ENCODE measurements at places on chromosomes 2 and 18. TPM values are rescaled to one million over a fixed set of nuclear protein-coding genes. Genes with fewer than 3 reads are reported as not detected.

CD226 gene
- 111 TPM for total RNA-seq

FTCDNL1 gene
- total RNA-seq = 1.3 TPM

MAP2 gene
- total RNA-seq = not detected

DNA sequence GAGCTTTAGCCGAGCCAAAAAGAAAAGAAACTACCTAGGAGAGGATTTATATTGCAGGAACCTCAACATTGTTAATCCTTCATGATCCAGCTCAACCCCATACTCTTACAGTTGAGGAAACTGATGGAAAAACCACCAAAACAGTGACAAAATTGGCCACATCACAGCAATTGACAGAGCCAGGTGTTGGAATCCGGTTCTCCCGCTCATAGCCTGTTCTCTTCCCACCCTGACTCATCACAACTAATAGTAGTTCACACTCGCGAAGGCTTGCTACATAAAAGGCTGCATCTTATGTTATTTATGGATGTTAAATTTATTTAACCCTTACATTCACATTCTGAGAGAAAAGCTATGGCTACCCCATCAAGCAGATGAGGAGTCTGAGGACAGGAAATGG, 33.7 kb downstream of the SLC9A4 start:
- DNase-seq = no peak

DNA sequence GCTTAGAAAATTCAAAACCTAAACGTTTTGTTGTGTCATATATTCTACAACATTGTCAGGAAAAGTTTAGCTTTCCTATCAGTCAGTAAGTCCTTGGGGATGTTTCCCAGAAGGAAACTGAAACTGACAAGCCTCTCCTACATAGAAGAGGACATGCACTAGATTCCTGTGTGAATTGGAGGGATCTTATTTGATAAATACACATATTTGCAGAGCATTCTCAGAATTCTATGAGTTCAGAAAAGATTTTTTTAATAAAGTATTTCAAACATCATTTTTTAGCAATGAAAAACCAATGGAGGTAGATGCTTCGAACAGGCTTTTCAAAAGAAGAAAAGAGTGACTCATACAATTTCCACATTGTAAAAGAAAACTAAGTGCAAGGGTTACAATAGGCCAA, 1706.7 kb downstream of the SUCLG1 start:
- DNase-seq = no peak

DNA sequence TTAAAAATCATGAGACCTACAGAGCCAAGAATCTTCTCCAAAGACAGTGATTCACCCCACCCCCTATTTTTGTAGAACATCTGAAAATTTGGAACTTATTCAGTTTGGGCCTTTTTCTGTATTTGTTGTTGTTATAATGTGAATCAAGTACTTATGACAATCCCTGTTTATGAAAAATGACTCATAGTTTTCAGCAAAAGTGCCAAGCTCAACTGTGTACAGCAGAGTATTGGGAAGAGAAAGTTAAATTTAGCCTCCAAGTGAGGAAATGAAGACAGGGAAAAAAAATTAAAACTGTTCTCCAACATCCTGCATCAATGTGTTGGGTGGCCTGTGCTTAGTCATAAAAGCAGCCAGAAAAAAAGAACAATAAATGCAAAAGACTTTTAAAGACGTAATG, 46.2 kb downstream of the LRATD1 start:
- DNase-seq = no peak

Measured in activated CD4-positive, alpha-beta memory T cell treated with anti-CD3 and anti-CD28 coated beads, Interleukin-2, amount 10 ng/mL, durations not matched to agents 7 days and 5 days (primary cell).